ENCODE measurements at places on chromosomes 2 and 18.
A peak's percentile ranks its signal among the peaks of the same experiment; 100 is the strongest.

DNA sequence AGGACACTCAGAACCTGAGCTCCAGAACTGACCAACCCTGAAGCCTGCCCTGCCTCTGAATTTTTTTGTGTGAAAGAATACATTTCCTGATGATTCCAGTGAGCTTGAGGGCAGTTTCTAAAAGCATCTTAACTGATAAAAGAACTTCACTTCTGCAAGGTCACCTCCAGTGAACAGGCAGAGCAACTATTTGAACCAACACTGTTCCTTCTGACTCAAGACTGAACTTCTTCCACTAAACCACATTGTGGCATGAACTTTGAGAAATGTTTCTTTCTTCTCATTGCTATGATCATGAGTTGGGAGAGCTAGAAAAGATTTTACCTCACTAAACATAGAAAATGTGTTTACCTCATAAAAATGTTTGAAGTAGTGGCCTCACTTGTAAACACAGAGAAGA, 83.8 kb upstream of the SERTAD2 start:
- no peaks in the 10 kb centered on the region for H3K27me3 ChIP-seq
- DNase-seq, result no peak
- no peak overlapping the region for H3K4me3 ChIP-seq
- no peaks in the 10 kb centered on the region for H3K4me1 ChIP-seq
- no peaks in the 10 kb centered on the region for H3K36me3 ChIP-seq
- no peak overlapping the region for H3K27ac ChIP-seq

GRCh38 chr2:64380853-64381527, 73.0 kb upstream of the LGALSL start:
- no peaks in the 10 kb centered on the region for H3K36me3 ChIP-seq
- H3K27me3 ChIP-seq, result no peaks in the 10 kb centered on the region
- no peaks in the 10 kb centered on the region for H3K4me1 ChIP-seq
- H3K4me3 ChIP-seq, result no peak overlapping the region
- DNase-seq, result no peak

GRCh38 chr2:24228470-24228869, 53.6 kb downstream of the FAM228A start:
- no peaks in the 10 kb centered on the region for H3K4me1 ChIP-seq
- H3K4me3 ChIP-seq, result no peak overlapping the region
- no peak for DNase-seq
- H3K27me3 ChIP-seq, result no peaks in the 10 kb centered on the region
- H3K27ac ChIP-seq, result no peak overlapping the region

GRCh38 chr2:105789745-105790460, 45.2 kb downstream of the NCK2 start:
- no peaks in the 10 kb centered on the region for H3K36me3 ChIP-seq
- H3K27ac ChIP-seq, result peak overlapping the region; percentile 63
- H3K4me3 ChIP-seq, result peak overlapping the region; percentile 38
- H3K4me1 ChIP-seq, result peaks cover 86% of the 10 kb centered on the region

- H3K27me3 ChIP-seq, result no peaks in the 10 kb centered on the region
- no peak overlapping the region for H3K4me3 ChIP-seq
- H3K27ac ChIP-seq, result no peak overlapping the region
- no peak for DNase-seq
- H3K36me3 ChIP-seq, result no peaks in the 10 kb centered on the region
These were observed 74.0 kb downstream of the BCL2 start for GRCh38 chr18:63245600-63245999.

DNA sequence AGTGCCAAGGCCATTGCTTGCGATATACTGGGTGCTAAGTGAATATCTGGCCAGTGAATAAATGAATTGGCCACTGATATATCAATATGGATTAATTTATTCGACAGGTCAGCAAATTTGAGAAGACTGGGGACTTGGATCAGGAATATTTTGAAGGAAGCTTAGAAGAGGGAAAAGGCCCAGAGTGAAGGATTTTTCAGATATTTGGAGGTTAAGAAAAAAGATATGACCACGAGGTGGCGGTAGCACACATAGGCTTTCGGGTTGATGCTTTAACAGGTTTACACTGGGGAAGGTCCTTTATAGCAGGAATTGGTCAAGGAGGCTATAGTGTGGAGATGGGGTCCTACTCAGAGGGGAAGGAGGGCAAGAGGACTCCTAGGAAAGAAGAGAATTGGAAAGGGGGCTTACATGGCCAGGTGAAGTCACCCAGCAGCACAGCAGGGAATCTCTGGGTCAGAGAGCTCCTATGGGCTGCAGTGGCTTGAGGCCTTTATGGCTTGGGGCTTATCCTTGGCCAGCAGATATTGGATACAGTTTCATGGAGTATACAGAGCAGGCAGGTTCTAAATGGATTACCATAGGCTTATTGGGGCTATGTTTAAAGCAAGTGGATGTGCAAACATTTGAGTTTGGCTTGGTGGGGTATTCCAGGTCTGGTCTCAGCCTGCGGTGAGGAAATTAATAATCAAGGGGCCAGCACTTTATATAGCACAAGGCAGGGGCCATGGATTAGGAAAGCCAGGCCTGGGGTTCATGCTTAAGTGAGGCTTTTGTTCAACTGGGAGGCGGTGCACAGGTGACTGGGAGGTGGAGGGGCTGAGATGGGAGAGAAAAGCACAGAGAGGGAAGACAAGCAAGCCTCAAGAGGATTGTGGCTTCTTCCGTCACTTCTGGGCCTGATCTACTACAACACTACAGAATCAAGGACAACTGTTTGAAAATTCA, 9.7 kb downstream of the IL1RN start:
- H3K27me3 ChIP-seq, result no peaks in the 10 kb centered on the region
- DNase-seq, result peak; percentile 35
- H3K27ac ChIP-seq, result no peak overlapping the region
- H3K4me1 ChIP-seq, result peaks cover 8% of the 10 kb centered on the region
- no peaks in the 10 kb centered on the region for H3K36me3 ChIP-seq

GRCh38 chr2:240436683-240437550, 1.5 kb downstream of the GPC1 start:
- H3K27ac ChIP-seq, result no peak overlapping the region
- no peaks in the 10 kb centered on the region for H3K36me3 ChIP-seq
- no peak overlapping the region for H3K4me3 ChIP-seq
- DNase-seq, result peak; percentile 6
- H3K4me1 ChIP-seq, result no peaks in the 10 kb centered on the region
- peaks cover 12% of the 10 kb centered on the region for H3K27me3 ChIP-seq

- no peak overlapping the region for H3K27ac ChIP-seq
- H3K4me1 ChIP-seq, result peaks cover 6% of the 10 kb centered on the region
- no peaks in the 10 kb centered on the region for H3K27me3 ChIP-seq
- H3K36me3 ChIP-seq, result no peaks in the 10 kb centered on the region
These were observed 89.2 kb upstream of the ITGA4 start for GRCh38 chr2:181367906-181368435.

DNA sequence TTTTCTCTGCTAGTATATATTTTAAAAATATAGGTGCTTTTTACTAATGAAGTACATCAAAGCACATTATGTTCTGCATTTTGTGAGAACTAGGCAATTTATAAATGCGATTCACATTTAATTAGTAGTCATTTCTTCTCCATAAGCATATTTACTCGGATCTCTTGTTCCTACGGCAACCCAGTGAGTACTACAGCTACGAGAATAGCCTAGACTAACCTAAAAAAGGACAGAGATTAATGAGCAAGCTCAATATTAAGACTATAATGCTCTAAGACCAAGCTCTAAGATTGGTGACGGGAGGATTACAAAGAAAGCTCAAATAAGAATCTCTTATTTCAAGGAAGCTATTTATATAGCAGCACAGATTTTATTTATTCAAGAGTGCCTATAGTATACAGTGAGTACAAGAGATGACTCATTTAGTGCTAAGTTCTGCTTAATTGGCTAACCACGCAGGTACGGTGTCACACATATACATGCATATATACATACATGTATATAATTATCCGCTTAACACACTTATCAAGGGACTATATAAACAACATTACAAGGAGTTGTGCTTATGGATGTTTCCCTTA, 364.7 kb downstream of the GPD2 start:
- no peaks in the 10 kb centered on the region for H3K4me1 ChIP-seq
- H3K27me3 ChIP-seq, result no peaks in the 10 kb centered on the region
- H3K36me3 ChIP-seq, result no peaks in the 10 kb centered on the region
- H3K4me3 ChIP-seq, result no peak overlapping the region
- no peak overlapping the region for H3K27ac ChIP-seq

- no peak overlapping the region for H3K27ac ChIP-seq
- no peak for DNase-seq
- no peak overlapping the region for H3K4me3 ChIP-seq
- no peaks in the 10 kb centered on the region for H3K4me1 ChIP-seq
- no peaks in the 10 kb centered on the region for H3K27me3 ChIP-seq
- no peaks in the 10 kb centered on the region for H3K36me3 ChIP-seq
These were observed 11.8 kb downstream of the PLEKHM3 start for GRCh38 chr2:208013285-208014178.
